Natural killer cell (primary cell): ENCODE measurements at places on chromosomes 1 and 21. TPM values are rescaled to one million over a fixed set of nuclear protein-coding genes. Genes with fewer than 3 reads are reported as not detected.

DNA sequence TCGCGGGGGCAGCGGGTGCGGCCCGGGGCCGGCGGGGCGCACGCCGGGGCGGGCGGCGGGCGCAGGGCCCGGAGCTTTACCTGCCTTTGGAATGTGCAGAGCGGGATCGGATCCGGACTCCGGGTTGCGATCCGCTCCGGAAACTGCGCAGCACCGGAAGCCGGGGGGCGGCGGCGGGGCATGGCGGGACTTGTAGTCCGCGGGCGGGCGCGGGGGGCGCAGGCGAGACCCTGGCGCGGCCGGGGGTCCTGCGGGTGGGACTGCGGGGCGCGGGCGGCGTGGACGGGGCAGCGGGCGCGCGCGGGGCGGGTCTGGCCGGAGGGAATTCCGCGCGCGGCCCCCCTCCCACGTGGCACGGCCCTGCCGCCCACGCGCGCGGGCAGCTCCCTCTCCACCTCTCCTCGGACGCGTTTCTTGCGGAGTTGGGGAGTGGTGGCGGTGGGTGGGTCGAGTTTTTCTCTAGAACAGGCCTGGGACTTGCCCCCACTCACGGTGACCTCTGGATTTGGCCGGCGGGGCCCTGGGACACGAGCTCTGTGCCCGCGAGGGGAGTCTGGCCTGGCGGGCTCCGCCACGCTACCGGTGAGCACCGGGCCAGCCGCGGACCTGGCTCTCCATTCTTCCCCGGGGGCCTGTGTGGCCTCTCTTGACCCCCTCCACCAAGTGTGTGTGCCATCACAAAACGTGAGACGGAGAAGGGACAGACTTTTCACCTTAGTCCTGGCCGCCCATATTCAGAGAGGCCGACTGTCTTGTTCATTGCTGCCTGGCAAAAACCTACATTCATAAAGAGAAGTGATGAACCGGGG, at the start of gene PRDM15:
Gene PRDM15, minus strand, starts transcription at position 155 of the 809 bp plus-strand sequence. CDS start 18,981 bp downstream, outside the sequence.
- H3K4me3 ChIP-seq: peak within 1 kb of the TSS; percentile 83
- peaks cover 18% of the 10 kb centered on the region for H3K4me1 ChIP-seq
- H3K27ac ChIP-seq: peak within 1 kb of the TSS; percentile 64

DNA sequence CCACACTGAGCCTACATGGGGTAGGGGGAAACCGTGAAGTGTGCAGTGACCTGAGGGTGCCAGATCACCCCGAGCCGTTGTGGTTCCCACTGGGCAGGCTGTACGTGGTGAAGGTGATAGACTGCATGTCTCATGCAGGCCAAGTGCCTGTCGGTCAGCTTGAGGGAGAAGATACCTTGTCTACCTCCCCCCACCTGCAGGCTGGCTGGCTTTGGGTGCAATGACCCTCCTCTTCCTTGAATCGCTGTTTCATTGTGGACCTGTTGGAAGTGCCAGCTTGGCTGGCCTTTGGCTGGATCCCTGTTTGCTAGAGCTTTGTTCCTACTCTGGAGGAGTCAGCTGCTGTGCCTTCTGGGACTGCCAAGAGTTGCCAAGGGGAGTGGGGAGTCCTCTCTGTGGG, 92.5 kb downstream of the GALNT2 start:
- H3K4me1 ChIP-seq: peaks cover 3% of the 10 kb centered on the region
- H3K27me3 ChIP-seq: no peaks in the 10 kb centered on the region
- DNase-seq: no peak
- H3K4me3 ChIP-seq: no peak overlapping the region
- H3K36me3 ChIP-seq: no peaks in the 10 kb centered on the region

- H3K4me3 ChIP-seq: no peak overlapping the region
- DNase-seq: no peak
- H3K27me3 ChIP-seq: no peaks in the 10 kb centered on the region
- H3K4me1 ChIP-seq: no peaks in the 10 kb centered on the region
- H3K27ac ChIP-seq: no peak overlapping the region
Observed at GRCh38 chr1:117820694-117821381, 108.6 kb downstream of the GDAP2 start.

DNA sequence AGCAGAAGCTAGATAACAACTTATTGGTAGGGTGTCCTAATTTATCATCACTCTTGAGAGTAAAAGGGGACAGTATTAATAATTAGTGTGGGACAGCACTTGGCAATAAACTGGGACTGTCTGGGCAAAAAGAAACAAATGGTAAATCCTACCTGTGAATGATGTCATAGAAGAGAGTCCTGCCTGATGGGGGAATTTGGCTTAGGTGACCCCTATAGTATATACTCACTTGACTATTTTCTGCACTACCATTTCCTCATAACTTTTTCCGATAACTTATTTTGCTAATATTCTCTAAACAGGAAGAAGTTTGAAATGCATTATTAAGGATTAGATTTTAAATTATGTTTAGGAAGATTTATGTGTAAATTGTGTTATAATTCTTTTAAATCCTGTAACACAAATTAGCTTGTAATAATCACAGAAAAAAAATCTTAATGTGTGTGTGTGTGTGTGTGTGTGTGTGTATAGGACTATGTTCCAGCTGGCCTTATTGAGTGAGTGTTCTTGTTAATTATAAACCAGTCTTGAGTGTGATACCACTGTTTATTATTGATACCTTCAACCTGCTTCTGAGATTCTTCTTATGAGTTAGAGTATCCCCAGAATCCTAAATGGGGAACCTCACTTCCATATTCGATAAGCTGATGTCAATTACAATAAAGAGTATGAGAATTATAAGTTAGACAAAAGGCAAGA, 144.2 kb upstream of the C1orf105 start:
- H3K4me1 ChIP-seq: no peaks in the 10 kb centered on the region
- H3K36me3 ChIP-seq: no peaks in the 10 kb centered on the region
- no peaks in the 10 kb centered on the region for H3K27me3 ChIP-seq

DNA sequence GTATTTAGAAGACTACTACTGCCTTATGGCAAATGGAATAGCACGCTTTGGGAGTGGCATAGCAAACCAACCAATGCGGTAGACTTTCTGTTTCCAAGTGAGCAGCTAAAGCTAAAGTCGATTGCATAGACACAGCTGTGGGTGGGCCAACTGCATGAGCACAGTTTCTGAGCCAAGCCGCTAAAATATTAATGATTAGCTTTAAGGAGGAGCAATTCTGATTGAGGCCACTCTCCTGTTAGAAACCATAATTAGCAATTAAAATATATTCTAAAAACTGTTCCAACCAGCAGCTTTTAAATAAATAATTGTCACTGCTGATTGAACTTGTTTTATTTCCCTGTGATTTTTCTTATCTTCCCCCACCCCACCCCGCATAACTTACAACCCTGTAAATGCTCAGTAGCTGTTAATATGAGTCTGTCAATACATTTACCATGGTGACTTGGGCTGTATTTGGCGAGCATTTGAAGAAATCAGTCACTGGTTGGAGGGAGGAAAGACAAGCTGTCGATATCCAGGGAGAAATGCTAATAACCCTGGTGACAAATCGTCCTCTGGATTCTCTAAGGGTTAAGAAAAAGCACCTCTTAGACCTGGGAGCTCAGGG, 32.2 kb downstream of the RNF220 start:
- H3K27ac ChIP-seq: no peak overlapping the region
- H3K36me3 ChIP-seq: no peaks in the 10 kb centered on the region
- H3K4me3 ChIP-seq: no peak overlapping the region
- no peaks in the 10 kb centered on the region for H3K27me3 ChIP-seq
- DNase-seq: no peak

- no peak overlapping the region for H3K4me3 ChIP-seq
- no peaks in the 10 kb centered on the region for H3K36me3 ChIP-seq
- no peaks in the 10 kb centered on the region for H3K27me3 ChIP-seq
Observed at GRCh38 chr1:163664671-163665335, 343.0 kb downstream of the NUF2 start.

DNA sequence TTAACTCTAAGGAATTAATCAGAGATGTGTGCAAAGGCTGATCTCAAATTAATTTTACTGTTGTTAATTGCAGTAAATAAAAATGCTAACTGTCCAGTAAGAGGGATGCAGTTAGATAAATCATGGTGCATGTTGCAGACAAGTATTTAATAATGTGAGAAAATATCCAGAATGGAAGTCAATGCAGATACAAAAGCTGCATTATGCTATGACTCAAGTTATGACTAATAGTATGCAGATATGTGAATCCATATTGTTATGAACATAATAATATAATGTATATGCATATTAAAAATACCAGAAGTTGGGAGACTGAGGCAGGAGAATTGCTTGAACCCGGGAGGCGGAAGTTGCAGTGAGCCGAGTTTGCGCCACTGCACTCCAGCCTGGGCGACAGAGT, 21.4 kb downstream of the RNASEL start:
- no peaks in the 10 kb centered on the region for H3K4me1 ChIP-seq
- DNase-seq: no peak
- no peak overlapping the region for H3K4me3 ChIP-seq
- no peaks in the 10 kb centered on the region for H3K27me3 ChIP-seq
- peaks cover 1% of the 10 kb centered on the region for H3K36me3 ChIP-seq
- no peak overlapping the region for H3K27ac ChIP-seq

DNA sequence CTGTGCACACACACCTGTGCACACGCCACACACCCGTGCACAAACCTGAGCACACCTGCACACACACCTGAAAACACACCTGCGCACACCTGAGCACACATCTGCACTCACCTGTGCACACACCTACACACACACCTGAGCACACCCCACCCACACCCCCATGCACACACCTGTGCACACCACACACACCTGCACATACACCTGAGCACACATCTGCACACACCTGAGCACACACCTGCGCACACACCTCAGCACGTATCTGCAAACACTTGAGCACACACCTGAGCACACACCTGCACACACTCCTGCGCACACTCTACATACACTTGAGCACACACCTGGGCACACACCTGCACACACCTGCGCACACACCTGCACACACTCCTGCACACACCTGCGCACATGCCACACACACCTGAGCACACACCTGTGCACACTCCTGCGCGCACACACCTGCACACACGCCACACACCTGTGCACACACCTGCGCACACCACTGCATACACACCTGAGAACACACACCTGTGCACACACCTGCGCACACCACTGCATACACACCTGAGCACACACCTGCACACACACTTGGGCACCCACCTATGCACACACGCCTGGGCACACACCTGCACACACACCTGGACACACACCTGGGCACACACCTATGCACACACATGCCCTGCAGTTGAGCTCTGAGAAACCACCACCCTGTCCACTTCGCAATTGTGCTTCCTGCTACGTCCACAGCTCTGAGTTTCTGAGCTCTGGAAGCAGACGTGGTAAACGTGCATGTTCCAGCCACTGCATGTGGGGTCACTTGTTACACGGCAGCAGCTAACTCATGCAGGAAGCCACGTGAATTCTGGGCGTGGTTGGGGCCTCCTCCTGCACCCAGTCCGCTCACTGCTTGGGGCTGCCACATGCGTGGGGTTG, 8.0 kb upstream of the C1orf159 start:
- no peaks in the 10 kb centered on the region for H3K36me3 ChIP-seq
- H3K27me3 ChIP-seq: no peaks in the 10 kb centered on the region
- no peak for DNase-seq
- peaks cover 13% of the 10 kb centered on the region for H3K4me1 ChIP-seq
- H3K4me3 ChIP-seq: no peak overlapping the region

DNA sequence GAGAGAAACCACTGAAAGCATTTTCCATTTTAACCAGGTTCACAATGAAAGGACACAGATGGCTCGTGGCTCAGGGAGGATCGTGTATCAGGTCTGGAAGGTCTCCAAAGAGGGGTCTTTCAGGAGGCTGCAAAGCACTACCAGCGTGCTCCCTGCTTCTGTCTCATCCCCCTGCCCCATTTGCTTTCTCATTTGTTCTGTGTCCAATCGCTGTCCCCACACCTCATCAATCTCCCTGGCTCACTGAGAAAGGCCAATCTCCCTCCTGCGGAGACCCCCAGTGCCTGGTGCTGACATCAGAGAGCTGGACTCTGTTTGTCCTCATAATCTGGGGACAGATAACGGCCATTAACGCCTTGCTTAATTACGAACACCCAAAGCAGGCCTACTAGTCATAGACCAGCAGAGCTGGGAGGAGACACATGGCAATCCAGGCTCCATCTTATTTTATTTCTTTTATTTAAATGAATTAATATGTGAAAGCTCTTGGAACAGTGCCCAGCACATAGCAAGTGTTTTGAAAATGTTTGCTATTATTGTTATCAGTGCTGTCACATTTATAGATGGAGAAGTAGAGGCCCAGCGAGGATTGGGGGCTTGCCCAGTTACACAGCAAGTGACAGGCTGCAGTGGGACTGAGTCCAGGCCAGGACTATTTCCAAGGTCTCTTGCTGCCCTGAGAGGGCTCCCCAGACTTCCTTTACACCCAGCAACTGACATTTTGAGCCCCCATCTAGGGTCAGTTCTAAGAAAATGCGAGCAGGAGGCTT, 341.0 kb upstream of the USP24 start:
- no peak for DNase-seq
- H3K27ac ChIP-seq: no peak overlapping the region
- H3K27me3 ChIP-seq: no peaks in the 10 kb centered on the region
- no peak overlapping the region for H3K4me3 ChIP-seq

- H3K4me1 ChIP-seq: peaks cover 13% of the 10 kb centered on the region
- H3K27me3 ChIP-seq: peaks cover 15% of the 10 kb centered on the region
- H3K36me3 ChIP-seq: no peaks in the 10 kb centered on the region
- H3K27ac ChIP-seq: no peak within 1 kb of the TSS
Observed at GRCh38 chr1:116909512-116910378, at the start of gene PTGFRN. Gene PTGFRN, plus strand, starts transcription at chr1:116909916. Its CDS starts 288 bp downstream, at chr1:116910204.

Gene KDF1
- total RNA-seq: 0.52 TPM
